ENCODE measurements at places on chromosomes 3 and 15.

- peak; percentile 77 for DNase-seq
Measured at GRCh38 chr3:170469151-170470062, 50.7 kb downstream of the CLDN11 start.

- no peak for DNase-seq
Measured at GRCh38 chr3:130539005-130539404, 22.0 kb downstream of the COL6A6 start.

DNA sequence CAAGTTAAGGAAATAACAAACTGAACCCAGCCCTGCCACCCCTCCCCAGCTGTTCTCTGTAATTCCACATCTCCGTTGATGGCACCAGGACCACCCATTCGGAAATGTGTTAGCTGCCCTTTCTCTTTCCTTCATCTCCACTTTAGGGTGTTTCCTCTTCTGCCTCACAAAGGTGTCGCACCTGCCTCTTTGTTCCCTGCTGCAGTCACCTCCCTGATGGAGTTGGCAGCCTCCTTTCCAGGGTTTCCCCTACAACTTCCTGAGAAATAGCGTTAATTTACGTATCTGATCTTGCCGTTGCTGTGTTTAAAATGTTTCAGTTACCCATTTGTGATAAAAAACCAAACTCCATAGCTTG, 57.3 kb downstream of the GPR171 start:
- DNase-seq: no peak

GRCh38 chr15:42185801-42186200, 22.3 kb downstream of the VPS39 start:
- no peak for DNase-seq

- DNase-seq: peak; percentile 51
Measured at GRCh38 chr3:155676252-155676981, 68.5 kb downstream of the PLCH1 start.

- DNase-seq: no peak
Measured at GRCh38 chr3:114310695-114311094, 16.9 kb downstream of the TIGIT start.

GRCh38 chr3:150897592-150897991, 7.6 kb downstream of the MINDY4B start:
- DNase-seq: no peak

DNA sequence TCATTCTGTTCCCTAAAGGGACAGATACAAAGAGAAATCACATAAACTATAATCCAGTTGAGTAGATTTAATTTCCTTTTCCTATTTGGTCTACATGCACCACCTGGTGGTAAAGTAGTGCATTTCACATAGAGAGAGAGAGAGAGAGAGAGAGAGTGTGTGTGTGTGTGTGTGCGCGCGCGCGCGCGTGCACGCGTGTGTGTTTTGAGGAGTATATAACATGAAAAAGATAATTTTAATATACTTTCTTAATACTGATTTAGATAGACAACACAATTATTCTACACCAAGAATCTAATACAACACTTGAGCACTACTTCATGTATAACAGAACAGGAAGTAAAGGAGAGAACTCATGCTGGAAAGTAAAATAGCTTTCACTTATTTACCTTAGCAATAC, 1.1 kb upstream of the FGF7 start:
- peak; percentile 44 for DNase-seq

- no peak for DNase-seq
Measured at GRCh38 chr3:42549131-42549530, 32.6 kb downstream of the SEC22C start.

DNA sequence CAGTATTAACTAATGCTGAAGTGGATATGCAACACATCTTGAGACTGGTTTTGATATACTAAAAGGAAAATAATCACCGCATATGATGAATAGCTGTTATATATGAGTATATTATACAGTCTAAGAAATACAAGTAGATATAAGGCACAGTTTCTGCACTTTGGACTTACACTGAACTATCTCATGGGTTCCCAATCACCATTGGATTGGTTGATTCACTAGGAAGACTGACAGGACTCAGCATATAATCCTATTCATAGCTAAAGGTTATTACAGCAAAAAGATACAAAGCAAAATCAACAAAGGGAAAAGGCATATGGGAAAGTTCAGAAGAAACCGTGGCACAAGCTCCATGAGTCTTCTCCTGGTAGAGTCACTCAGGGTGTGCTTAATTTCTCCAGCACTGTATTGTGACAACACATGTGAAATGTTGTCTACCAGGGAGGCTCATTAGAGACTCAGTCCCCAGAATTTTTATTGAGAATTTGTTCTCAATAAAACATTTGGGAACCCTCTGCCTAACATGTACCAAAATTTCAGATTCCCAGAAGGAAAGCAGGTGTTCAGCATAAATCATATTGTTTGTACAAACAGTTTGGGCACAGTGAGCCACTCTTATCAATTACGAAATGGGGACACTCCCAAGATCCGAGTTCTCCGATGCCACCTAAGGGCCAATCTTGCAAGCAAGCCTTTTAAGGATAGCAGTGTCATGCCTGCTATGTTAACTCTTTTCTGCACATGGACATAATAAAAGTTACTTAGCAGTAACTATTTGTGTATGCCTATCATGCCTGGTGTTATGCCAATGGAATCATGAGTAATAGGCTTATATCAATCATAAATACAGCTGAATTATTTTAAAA, 26.8 kb downstream of the CMC1 start:
- DNase-seq: no peak

DNA sequence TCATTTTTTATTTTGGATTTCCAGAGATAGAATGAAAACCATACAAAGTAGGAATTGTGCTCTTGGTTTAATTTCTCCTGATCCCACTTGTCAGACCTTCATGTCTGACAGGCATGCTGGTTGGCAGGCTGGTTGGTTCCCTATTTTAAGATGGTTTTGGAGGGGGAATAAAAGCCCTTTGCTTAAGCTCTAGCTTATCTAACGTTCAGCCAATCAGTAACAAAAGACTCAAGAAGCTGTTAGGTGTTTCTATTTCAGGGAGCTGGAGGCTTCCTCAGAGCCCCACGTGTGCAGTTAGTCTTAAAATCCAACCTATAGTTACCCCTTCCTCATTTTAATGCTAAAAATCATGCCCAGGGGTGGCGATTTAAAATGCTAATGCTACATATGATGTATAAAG, 40.5 kb upstream of the XIRP1 start:
- no peak for DNase-seq

DNA sequence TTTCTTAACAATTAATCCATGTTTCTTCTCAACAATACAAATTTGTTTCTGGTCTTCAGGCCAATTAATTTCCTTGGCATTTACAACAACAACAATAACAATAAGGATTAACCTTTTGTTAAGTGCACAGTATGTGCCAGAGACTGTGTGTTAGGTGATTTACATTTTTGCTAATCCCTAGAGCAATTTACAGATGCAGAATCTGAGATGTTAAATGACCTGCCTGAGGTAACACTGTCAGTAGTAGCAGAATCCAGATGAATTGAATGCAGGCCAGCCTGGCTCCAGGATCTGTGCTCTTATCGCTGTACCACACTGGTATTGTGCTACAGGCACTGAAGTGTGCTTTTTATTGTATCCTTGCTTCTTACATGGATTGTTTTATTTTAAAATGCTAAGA, 122.2 kb downstream of the MEIS2 start:
- DNase-seq: no peak

DNA sequence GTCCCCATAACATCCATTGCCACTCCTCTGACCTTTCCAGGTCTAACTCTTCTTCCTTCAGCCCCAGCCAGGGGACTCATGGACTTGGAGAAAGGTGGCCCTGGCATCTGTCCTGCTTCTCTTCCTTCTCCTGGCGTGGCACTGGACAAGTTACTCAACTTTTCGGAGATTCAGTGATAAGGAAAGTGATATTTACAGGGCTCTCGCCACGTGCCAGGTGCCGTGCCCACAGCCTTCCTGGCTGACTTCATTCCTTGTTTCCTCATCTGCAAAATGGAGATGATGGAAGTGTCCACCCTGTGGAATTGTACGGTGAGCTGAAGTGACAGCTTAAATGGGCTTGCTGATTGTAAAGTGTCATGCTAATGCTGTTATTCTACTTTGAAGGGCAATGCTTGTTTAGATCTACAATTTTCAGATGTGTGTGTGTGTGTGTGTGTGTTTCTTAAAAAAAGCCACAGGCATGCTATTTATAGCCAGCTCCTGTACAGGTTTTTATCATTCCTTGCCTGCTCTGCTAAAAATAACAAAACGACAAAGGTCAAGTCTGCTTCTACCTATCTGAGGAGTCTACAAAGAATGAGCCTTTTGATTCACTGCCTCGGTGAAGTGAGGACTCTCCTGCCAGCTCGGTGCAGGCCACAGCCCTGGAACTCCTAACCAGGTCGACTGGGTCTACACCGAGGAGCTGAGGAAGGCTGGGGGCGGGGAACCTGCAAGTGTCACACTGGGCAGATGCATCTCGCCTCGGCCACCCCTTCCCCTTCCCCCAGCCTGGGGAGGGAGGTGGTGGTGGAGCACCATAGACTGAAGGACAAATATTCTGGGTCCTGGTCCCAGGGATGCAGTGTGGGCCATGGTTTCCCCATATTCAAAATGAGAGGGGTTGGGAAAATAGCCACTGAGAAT, 11.4 kb upstream of the ATP2B2 start:
- DNase-seq: no peak

GRCh38 chr3:187006864-187007630, 76.7 kb downstream of the ST6GAL1 start:
- DNase-seq: no peak

- no peak for DNase-seq
Measured at GRCh38 chr15:43776101-43776717, 557 bp downstream of the ELL3 start.

- DNase-seq: no peak
Measured at GRCh38 chr3:140845882-140846281, 95.8 kb upstream of the SLC25A36 start.

- no peak for DNase-seq
Measured at GRCh38 chr15:28080386-28080785, 18.7 kb downstream of the OCA2 start.

DNA sequence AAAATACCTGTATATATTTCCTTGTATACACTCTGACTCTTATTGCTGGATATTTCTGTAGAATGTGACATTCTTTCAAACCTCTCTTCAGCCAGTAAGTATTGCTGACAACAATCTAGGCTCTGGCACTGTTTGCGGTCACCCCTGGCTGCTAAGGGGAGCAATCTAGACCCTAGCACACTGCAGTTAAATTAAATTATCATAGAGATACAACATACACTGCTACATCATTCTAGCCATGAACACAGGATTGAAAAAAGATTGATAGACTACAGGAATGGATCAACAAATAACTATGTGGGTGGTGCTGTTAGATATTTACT, 108.7 kb upstream of the MEIS2 start:
- DNase-seq: no peak

- peak; percentile 12 for DNase-seq
Measured at GRCh38 chr3:143885780-143886427, 37.6 kb upstream of the SLC9A9 start.

- DNase-seq: no peak
Measured at GRCh38 chr15:51550841-51551240, 71.7 kb downstream of the DMXL2 start.

DNA sequence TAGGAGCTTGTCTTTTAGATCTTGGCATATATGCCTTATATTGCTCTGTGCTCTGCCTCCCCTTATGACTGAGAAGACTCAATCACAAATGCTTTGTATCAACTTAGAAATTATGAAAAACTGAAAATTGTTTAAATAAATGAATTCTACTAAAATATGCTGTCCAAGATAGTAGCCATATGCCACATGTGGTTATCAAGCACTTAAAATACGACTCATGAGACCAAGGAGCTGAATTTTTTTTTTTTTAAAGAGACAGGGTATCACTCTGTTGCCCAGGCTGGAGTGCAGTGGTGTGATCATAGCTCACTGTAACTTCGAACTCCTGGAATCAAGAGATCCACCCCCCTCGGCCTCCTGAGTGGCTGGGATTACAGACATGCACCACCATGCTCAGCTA, 118.3 kb downstream of the RFTN1 start:
- DNase-seq: no peak

GRCh38 chr3:129699199-129699598, 92.7 kb upstream of the PLXND1 start:
- no peak for DNase-seq

DNA sequence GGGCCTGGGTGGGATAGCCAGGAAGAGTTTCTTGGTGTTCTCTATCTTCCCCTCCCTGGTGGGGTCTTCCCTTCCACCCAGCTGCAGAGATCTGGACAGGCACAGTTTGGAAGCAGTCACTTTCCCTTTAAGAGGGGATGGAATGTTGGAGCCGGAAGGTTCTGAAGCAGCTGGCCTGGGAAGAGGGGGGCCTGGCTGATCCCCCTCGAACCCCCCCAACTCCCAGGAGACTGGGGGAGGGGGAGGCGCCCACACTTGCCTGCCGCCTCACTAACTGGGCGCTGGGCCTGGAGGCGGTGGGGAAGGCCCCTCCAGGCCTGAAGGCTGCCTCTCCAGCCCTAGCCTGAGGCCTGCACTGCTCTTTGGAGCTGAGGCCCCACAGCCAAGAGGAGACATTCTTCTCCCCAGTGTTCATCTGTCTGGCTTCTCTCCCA, 1.4 kb downstream of the DVL3 start:
- DNase-seq: no peak

GRCh38 chr15:59304034-59304795, 68.5 kb downstream of the MYO1E start:
- DNase-seq: no peak

DNA sequence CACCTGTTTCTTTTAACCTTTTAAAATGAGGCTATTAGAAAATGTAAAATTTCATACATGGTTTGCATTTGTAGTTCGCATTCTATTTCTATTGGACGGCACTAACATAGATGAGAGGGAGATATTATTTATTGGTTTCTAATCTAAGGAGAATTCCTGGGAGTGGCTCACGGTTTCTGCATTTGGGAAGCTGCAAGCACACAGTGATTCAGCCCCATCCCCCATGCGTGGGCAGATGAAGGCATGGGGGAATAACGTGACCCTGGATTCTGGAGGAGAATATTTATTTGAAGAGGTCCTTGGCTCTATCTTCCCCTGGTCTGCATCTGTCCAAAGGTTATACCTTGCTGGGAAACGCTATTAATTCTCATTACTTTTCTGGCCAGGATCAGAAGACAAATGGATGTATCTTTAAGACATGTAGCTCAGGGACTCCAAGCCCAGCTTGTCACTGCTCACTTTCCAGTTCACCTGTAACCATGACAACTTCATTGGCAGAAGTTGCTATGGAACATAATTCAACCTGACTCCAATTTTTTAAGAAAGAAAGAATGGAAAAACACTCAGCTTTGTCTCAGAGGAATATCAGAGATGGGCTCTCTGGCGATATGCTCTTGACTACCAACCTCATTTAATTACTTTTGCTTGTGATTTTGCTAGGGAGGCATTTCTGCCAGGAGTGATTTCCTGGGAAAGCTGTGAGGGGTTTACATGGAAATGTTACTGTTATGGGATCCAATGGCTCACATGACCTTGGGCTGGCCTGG, 27.2 kb upstream of the POMGNT2 start:
- DNase-seq: no peak

DNA sequence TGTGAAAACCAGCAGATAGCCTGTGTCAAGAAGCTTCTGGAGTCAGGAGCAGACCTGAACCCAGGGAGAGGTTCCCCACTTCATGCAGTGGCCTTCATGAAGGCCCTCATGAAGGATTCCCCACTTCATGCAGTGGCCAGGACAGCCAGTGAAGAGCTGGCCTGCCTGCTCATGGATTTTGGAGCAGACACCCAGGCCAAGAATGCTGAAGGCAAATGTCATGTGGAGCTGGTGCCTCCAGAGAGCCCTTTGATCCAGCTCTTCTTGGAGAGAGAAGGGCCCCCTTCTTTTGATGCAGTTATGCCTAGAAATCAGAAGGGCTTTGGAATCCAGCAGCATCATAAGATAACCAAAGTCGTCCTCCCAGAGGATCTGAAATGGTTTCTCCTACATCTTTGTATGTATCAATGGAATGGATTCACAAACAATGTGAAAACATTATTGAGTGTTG, 103.9 kb upstream of the CHD2 start:
- DNase-seq: no peak
